AG09309 (cell line): ENCODE measurements at places on chromosomes 3 and 15.

- DNase-seq, result no peak
These were observed 21.1 kb upstream of the GAP43 start for GRCh38 chr3:115602194-115602593.

DNA sequence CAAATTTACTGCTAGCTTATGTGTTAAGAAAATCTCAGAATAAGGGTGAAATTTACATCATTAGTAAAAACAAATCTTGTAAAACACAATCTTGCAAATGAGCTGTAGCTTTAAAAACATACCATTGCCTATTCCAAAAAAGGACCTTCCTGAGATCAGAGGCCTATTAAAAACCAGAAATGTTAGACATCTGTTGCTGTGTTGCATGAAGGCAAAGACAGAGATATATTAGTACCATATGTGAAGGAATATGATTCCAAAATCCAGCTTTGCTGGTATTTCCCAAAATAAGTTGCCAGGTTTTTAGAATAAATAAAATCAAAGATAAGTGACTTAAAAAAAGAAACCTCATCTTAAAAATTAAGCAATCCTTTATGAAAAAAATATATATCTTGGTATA, 504.1 kb upstream of the CDIN1 start:
- peak; percentile 27 for DNase-seq

- no peak for DNase-seq
These were observed 87.3 kb upstream of the LIPC start for GRCh38 chr15:58344213-58345070.

- DNase-seq, result no peak
These were observed 30.7 kb downstream of the SACM1L start for GRCh38 chr3:45719655-45720487.

DNA sequence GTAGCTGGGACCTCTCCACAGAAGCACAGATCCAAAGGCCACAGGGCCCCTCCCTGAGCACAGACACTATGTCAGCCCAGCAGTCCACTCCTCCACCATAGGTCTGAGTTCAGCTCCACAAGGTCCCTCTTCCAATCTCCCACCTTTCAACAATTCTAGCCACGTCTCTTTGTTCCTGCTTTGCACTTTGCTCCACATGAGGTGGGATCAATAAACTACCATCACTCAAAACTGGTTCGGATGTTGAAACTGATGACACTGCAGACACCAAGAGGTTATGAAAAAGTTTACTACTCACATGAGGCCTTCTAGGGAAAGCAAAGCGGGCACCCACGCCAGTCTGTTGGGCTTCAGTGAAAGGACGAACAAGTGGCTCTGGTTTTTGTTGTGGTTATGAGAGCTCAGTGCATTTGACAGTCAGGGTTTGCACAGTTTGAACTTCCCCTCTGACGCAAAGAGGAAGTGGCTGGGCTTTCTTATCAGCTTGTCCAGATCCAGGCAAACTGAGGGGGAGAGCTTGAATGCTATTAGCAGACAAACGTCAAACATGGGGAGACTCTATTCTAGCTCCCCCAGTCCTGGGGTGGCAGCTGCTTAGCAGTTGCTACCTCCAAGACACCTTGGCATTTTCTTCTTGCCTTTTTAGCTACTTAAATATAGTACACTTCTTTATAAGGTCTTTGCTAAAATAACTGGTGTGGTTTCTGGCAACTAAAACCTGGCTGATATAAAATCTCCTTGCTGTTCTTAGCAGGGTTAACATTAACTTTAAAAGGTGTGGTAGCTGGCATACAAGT, 37.8 kb downstream of the ZNF445 start:
- no peak for DNase-seq

GRCh38 chr3:10580426-10580825, 75.0 kb upstream of the ATP2B2 start:
- no peak for DNase-seq

DNA sequence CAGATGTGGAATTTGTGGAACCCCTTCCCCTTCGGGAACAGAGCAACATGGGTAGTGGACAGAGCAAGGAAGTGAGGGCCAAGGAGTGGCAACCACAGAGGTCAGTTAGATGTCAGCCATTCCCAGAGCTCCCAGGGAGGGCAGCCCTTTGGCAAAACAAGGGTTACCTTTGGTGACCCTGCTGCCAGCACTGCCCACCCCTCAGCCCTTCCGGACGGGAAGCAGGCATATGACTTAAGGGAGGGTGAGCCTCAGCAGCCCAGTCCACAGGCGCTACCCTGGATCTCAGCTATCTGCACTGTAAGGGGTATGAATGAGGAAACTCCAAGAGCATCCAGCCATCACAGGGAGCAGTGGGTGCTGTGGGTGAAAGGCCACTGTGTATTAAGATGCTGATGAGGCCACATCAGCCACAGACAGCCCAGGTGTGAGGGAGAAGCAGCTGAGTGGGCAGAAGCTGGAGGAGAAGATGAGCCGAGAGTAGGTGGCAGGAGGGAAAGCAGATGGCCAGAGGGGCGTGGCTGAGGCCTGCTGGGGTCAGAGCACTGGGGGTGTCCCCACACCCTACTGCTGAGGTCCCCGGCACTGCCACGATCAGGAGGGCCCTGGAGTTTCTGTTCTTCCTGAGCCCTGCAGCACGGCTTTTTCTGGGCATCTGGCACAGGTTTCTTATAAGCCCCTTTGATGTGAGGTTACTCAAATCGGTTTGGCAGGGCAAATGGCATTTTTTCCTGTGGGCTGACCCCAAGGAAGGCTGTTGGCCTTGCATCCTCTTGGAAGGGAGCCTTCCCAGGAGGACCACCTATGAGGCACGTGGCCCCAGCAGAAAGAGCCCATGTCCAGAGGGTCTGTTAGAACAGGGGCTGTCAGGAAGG, 6.2 kb downstream of the PLA2G4D start:
- DNase-seq, result no peak

DNA sequence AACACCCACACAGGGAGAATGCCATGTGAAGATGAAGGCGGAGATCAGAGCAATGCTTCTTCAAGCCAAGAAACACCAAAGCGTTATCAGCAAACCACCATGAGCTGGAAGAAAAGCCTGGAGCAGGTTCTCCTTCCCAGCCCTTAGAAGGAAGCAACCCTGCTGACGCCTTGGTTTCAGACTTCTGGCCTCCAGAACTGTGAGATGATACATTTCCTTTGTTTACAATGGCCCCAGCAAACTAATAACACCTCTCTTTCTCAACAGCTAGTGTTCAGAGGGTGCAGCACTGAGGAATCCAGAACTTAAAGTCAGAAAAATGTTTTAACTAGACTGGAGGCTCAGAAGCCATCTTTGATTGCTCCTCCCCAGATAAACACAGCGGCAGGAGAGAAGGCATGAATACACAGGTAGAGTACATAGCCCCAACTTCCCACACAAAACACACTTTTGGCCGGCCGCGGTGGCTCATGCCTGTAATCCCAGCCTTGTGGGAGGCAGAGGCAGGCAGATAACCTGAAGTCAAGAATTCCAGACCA, 132.4 kb upstream of the LPP start:
- DNase-seq, result peak; percentile 59

DNA sequence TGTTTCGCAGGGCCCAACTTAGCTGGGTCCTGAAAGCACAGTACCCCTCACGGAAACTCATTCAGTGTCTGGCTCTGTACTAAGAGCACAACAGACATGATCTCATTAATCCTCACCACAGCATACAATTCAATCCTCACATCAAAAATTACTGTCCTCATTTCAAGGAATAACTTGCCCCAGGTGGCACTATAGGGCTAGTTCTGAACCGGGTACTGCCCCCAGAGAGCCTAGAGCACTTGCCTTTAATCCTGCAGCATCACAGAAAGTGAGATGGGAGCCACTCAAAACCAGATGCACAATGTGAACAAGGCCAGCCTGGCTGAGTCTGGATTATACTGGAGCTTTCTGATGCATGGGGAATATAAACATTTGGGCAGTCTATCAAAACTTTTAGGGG, 122.6 kb downstream of the OSBPL10 start:
- DNase-seq, result no peak

DNA sequence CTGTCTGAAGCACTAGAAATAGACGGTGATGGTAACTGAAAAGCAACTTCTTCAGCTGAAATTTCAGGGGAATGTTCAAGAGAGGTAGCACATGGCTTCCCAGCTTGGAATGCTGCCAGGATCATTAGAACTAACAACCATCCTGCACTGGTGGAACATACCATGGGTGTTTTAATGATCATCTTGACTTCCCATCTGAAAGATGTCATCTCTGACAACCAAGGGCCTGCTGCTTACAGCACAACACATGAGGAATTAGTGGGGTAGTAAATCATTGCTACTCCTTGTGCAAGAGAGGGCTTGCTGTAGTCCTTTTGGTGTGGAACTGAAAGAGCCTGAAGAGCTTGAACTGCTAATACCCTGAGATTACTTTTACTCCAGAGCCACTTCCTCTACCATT, 853.7 kb downstream of the MCTP2 start:
- DNase-seq, result no peak

GRCh38 chr3:182484682-182485081, 308.6 kb upstream of the ATP11B start:
- DNase-seq, result no peak

GRCh38 chr15:80789296-80789695, 10.1 kb downstream of the CEMIP start:
- peak; percentile 68 for DNase-seq

DNA sequence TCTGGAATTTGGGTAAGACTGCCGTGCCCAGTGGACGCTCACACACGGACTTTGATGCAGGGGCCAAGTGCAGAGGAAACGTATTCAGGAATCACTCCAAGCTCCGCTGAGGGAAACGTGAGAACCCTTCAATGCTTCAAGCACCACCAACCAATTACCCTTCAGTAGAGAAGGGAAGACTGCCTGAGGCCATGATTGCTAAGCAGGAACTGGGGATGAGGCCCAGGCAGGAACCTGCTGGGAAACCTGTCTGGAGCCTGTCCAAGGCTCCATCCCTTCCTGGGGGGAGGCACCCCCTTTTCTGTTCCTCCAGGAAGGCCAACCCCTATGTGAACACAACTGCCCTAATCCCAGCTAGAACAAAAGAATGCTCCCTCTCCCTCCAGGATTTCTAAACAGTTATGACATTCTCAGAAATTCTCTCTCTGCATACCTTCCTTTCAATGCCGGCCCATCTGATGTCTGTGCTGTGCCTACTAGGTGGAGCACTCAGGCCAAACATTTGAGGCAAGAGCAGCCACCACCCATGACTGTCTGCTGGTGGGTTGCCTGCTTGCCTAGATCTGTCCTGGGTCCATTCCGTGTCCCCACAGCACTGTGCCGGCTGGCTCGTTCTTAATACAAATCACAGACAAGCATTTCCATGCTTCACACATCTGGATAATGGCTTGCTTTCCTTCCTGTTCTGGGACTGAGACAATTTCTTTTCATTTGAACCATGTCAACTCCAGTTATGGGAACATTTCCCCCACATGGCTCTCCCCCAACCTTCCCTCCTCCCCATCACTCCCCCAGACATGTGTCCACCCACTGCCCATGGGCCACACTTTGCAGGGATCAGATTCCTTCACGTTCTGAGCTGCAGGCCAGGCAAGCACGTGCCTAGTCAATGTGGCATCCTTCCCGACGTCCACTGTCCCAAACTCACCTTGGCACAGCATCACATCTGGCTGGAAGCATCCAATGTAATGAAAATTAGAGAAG, 149.4 kb downstream of the ADAMTS17 start:
- DNase-seq, result no peak

GRCh38 chr15:97840501-97840900, 120.0 kb upstream of the ARRDC4 start:
- DNase-seq, result no peak

- DNase-seq, result no peak
These were observed 839.8 kb downstream of the NTRK3 start for GRCh38 chr15:87416591-87417257.

GRCh38 chr3:130379274-130379673, 33.8 kb downstream of the COL6A5 start:
- DNase-seq, result no peak

DNA sequence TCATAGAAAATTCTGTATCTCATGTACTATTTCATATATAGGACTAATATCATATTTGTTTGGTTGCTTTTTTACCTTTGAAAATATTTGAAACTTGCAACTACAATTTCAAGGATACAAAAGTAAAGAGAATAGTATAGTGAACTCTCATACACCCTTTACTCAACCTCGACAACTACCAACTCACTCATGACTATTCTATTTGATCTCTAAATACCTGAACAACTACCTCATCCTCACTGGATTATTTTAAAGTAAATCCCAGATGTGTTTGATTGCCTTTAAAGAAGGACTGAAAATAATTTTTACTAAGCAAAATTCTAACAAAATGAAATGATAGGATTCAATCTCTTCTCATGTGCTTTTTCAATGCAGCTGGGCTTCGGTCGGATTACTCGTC, 12.1 kb downstream of the TMPRSS7 start:
- DNase-seq, result no peak

DNA sequence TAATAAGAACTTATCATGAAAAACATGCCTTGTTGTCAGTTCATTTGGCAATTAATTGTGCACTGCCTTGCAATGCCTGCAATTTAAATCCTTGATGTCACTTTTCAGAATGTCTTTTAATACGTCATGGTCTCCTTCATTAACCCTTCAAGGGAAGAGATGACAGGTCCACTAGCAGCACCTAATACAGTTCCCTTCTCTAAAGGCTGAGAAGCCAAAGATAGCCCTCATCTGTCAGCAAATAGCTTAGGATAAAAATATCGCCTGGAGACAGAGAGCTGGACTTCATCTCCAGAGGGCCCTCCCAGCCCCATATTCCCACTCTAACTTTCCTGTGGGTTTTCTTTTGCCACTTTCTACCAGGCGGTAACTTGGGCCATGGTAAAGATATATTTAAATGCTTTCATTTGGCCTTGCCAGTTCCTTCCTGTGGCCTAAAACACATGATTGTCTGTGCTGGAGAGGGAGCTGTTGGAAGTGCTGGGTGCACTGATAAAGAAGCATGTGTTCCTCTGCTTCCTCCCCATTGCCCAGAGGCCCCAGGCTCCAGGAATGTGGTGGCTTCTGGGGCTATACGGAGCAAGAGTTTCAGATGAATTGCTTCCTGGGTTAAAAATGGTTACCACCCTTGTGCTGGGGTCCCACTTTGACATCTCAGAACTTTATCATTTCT, 76.3 kb upstream of the UMPS start:
- DNase-seq, result no peak

DNA sequence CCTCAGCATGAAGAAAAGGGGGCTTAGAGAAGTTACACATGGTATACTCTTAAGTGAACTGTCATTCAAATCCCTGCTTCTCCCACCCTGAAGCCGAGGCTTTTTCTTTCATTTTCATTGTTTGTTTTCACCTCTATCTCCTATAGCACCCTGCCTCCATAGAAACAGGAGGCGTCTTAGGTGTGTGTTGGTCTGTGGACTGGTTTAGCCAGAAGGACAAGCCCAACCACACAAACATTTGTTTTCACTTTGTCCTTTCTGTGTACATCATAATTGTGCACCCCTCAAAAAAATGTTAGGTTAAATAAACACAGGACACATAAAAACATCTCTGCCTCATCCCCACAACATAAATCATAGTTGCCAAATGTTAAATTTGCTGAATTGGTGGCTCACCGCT, 73.3 kb upstream of the UBE2E2 start:
- peak; percentile 24 for DNase-seq
